ENCODE measurements at places on chromosomes 5 and 9.

DNA sequence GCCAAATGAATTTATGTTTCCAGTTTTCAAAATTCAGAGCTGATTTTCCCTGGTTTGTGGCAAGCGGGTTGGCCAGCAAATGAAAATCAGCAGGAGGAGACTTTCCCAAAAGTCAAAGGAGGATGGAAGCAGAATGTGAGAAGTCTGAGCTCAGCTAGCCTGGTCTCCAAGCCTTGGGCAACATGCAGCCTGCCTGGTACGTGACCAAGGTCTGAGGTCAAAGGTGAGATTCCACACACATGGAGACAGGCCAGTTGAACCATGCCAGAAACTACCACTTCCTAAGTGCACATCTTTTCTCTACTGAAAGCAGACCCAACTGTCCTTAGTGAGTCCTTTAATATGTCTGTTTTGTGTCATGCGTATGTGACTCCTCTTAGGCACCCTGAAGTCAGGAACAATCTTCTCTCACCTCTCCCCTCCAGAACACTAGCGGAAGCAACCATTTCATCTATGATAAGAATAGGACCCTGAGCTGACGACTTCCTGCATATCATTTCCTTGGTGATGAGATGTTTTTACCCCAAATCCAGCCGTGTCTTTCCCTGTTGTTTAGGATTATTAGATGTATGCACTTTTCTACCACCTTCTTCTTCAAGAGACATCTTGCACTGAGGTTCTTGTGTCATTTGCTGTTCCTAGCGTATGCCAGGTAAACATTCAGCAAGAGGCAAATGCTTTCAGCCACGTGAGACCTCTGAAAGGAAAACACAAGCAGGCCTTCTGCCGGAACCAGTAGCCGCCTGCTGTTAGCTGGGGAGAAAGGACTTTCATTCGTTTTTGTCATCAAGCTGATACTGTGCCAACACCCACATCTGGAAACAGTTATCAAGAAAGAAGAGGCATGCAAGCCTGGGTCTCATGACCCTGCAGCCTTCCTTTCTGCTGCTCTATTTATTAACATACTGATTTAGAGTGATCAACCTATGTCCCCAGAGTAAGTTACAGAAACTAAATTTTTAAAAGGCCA is 9.7 kb upstream of the TGFBI start:
- DNase-seq: peak; percentile 98

DNA sequence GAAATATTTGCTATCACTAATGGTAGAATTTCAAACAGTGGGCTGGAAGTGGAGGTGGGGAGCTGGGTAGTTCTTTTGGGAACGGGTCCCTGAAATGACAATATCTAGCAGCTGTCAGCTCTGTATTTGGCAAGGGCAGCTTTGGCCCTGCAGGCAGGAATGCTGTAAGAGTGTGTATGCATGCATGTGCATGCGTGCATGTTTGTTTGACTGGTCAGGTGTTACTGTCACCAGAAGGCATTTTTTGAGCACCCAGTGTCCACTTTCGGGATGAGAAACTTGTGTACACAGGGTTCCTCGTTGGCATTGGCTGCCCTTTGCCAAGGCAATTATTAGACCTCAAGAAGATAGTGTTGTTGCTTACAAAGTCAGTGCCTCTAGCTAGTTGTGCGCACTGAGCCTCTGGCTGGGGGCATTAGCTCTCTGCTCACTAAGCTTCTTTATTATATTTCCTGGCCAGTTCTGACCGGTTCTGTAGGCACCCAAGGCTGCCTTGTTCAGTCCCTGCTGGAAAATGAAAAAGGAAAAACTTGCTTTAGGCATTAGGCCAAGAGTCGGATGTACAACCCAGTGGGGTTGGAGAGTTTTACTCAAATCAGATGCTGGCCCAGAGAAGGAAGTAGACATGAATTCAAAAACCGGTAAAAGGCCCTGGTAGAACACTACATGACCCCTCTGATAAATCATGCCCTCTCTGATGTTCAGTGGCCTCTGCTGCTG is 2.0 kb downstream of the CYFIP2 start:
- no peak for DNase-seq

DNA sequence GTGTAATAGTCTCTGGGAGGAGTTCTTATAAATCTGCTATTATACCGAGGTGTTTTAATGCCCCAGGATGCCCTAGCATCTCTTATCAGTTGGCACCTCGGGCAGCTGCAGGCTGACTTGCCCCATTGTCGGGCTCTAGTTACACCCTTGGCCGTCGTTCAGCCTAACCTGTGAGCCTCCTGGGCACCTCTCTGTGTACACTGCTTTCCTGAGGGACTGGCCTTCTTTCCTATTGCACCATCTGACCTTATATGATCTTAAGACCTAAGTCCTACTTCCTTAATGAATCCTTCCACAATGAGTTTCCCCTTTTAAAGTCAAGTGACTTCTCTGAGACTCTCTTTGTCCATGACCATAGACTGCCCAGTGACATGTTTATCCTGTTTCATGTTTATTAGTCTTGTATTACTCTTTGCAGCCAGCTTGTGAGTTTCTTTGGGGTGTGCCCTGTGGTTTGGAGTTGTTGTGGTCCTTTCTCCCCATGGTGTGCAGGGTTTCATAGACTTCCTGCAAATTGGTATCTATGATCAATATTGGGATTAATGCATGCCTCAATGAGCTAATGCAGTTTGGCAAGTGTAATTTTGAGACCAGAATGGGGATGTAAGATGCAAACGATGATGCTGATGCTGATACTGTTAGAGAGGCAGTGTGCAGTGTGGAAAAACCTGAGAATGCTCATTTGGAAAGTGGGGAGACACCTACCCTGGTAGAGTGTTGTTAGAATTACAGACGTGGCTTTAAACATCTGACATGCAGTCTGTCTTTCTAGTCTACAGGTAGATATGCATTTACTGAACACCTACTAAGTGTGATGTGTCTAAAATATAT is 4.9 kb downstream of the DAPK1 start:
- DNase-seq: no peak

- DNase-seq: peak; percentile 74
Measured at GRCh38 chr9:110152704-110153374, 55.1 kb downstream of the C9orf152 start.

- peak; percentile 94 for DNase-seq
Measured at GRCh38 chr9:106962615-106963363, 99.8 kb downstream of the ZNF462 start.

DNA sequence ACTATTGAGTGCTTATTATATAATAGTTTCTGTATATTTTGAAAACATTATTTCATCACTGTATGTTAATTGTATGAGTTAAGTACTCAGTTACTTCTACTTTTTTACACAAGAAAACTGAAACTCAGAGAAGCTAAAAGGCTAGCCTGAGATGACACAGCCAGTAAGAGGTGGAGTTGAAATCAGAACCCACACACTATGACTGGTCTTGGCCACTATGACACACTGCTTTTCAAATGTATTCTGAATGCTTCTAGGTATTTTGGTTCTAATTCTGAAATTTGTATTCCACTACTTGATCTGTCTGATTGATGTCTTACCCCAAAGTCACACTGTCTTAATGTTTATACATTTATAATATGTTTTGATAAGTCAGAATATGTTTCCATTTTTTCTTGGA is 181.8 kb downstream of the ZDHHC21 start:
- peak; percentile 1 for DNase-seq

- no peak for DNase-seq
Measured at GRCh38 chr5:118392491-118392890, 595.9 kb downstream of the DTWD2 start.

DNA sequence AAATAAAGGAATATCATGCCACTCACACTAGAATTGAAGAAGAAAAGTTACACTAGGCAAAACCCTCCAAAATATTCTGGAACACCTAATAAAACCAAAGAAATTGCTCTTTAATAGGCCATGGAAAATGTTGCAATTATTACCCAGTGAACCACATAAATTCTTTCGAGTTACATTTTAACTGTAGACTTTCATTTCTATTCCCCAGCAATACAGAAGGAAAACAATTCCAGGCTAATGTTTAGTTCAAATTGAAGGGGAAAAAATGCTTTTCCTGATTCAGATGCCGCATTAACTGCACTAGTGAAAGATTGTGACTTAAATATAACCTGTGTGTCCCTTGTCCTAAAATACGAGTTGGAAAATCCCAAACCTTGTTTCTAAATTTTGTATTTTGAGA is 439.3 kb upstream of the ADAMTS16 start:
- no peak for DNase-seq

DNA sequence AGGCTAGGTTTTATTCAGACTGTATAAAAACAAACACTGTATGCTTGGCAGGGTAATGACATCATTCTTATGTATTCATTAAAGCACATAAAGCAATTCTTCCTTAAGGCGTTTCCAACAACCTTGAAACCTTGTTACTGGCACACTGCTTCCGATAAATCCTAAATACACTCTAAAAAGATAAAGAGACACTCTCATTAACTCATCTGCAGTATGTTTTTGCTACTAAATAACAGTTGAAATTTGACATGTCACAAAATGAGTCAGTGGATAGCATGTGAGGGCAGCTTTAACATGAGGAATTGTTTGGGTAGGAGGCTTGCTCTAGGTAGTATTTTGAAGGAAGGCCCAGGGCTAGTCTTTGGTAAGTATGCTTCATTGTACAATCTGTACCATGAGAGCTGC is 13.7 kb downstream of the YIPF5 start:
- peak; percentile 53 for DNase-seq

DNA sequence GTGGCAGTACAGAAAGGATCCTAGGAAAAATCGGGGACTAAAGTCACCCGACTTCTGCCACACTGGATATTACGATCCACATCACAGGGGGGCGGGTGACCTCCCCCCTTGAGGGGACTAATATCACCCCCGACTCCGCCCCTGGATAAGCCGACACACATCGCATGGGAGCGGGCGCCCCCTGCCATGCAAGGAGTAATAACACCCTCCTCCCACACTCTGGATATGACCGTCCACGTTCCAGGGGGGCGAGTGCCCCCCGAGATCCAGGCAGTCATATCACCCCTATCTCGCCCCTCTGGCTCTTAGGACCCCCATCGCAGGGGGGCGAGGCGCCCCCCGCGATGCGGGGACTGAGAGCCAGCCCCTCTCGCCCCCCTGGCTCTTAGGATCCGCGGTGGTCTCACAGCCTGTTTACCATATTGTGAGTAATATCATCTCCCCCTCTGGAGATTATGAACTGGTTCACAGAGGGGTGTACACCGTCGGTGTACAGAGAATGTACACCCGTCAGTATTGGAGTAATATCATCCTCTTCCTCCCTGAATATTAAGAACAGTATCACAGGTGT is 423.0 kb downstream of the DIRAS2 start:
- DNase-seq: no peak

- DNase-seq: no peak
Measured at GRCh38 chr5:88879724-88880123, 3.3 kb downstream of the MEF2C start.

DNA sequence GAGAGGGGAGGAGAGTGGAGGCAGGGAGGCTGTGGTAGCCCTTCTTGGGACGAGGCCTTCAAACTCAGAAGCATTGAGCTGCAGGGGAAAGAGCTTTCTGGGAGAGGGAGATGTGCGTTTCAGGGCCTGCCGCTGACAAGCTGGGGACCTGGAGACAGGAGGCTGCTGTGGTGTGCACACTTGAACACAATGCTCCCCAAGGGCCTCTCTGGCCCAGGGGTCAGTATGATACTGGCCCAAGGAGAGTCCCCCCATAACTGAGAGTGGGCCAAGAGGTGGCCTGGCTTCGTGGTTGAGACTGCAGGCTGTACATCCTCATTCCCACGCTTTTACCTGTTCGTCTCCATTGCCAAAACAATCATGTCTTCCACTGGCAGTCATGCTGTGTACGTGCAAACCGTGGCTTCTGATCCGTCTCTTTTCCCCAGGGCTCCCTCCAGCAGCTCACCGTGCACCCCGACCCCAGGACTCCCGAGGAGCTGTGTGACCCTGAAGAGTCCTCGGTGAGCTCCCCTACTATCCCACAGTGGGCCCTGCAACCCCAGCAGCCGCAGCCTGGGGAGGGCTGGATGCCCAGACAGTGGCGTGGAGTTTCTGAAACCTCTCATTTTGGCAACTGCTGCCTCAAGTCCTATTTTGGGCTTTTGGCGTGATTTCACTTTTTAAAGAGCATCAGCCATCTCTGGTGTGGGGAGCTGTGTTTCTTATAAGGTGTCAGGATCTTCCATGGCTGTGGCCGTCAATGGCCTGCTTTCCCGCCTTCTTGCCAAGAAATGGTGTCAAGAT is 43.4 kb downstream of the COL15A1 start:
- DNase-seq: no peak

- no peak for DNase-seq
Measured at GRCh38 chr9:35690294-35690613, 529 bp upstream of the TPM2 start.

GRCh38 chr5:31725996-31726395 is 87.1 kb downstream of the PDZD2 start:
- DNase-seq: no peak

DNA sequence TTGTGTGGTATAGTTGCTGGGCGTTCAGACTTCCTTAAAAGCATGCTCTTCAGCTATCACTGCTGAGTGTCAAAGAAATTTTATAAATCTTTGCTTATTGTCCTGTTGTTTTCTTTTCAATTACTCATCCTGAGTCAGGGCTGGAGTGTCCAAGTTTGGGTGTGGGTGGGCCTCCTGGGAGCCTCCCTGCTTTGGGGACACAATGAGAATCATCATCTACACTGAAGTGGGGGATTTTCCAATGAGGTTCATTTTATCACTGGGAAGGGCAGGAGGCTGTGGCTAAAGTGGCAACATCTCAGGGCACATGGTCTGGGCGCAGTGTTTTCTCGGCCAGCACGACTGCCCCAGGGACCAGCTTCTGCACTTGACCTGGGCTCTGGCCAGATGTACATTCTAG is 19.5 kb downstream of the GFPT2 start:
- peak; percentile 82 for DNase-seq

DNA sequence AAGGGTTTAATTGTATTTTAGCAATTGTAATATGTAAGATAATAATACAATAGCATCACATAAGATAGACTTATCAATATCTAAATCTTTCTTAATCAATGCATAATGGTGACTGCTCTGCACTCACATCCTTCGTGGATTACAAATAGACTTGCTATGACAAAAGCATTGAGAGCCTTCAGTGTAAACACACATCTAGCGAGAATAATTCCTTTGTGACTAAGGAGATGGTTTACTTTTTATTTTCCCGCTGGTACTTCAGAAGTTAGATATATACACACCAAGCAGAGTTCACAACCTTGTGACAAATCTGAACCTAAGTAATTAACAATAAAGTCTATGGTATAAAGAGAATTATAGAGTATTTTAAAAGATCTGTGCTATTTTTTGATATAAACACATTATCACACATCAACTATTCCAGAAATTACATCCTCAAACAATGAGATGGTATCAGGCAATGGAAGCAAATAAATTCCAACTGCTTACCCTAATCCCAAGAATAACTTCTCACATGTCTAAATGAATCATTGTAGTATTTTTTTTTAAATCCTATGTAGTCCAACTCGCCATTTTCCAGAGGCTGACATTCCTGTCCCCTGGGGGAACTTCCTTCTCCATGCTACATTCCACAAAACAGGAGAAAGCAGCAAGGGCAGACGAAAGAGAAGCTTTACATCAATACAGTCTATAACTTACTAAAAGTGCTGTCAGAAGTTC is 51.2 kb downstream of the MAPKAP1 start:
- no peak for DNase-seq

- peak; percentile 3 for DNase-seq
Measured at GRCh38 chr5:64497386-64497785, 8.4 kb upstream of the RGS7BP start.

- DNase-seq: no peak
Measured at GRCh38 chr5:114898602-114899001, 271.1 kb downstream of the TRIM36 start.

GRCh38 chr9:87119328-87119881 is 172.1 kb upstream of the GAS1 start:
- DNase-seq: peak; percentile 90
